ENCODE measurements at places on chromosomes 12 and 14. TPM values are rescaled to one million over a fixed set of nuclear protein-coding genes. Genes with fewer than 3 reads are reported as not detected.

The MMP17 gene
- 8.4 TPM for total RNA-seq

The FKBP4 gene
- 63.2 TPM for total RNA-seq

The ARHGEF25 gene
- total RNA-seq, result 24.5 TPM

The TMEM132C gene
- total RNA-seq, result not detected

The ORAI1 gene
- 20.4 TPM for total RNA-seq

The PDZRN4 gene
- not detected for total RNA-seq

The DENND5B gene
- total RNA-seq, result 22.7 TPM

The IAPP gene
- total RNA-seq, result not detected

The OAS1 gene
- total RNA-seq, result 132 TPM

The PDE3A gene
- 1.7 TPM for total RNA-seq

The NOVA1 gene
- total RNA-seq, result 8.9 TPM

The MYF6 gene
- total RNA-seq, result not detected

Measured in astrocyte (in vitro differentiated cells and primary cell).